ENCODE measurements at places on chromosomes 4 and X.

GRCh38 chrX:140912606-140913005 lies 89.8 kb upstream of the SPANXB1 start:
- no peak for DNase-seq

- no peak for DNase-seq
These were observed 99.3 kb downstream of the AMMECR1 start for GRCh38 chrX:110218591-110218990.

DNA sequence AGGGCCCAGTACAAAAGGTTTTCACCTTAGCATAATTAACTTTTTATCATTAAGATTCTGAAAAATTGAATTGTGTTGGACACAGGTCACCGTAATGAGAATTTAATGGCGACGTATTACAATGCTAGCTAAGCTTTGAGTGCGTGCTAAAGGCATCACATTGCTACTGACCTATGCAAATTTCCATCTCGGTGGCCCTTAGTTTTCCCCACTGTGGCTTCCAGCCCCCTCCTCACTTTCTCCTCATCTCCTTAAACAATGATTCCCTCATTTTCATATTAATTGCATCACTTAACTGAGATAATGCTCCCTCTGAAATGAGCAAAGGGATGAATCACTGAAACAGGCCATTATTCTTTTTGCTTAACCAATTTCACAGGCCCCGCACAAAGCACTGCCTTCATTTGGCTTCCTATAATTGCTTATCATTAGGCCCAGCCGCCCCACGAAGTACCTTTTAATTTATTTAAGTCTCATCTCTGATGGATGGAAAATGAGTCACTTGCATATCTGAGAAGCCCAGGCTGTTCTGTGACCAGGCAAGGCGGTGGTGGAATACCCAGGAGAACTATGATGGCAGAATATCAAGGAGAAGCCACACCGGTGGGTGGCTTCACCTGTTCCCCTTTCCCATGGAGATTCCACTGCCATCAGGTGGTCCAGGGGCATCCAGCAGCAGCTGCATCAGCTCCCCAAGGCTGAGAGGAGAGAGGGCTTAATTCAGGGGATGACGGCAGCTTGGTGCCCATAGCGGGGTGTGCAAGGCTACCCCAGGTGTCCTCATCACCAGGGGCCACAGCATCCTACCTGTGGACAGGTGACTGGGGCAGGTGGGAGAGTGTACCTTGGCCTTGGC lies 223.8 kb upstream of the BOD1L1 start:
- no peak for DNase-seq

DNA sequence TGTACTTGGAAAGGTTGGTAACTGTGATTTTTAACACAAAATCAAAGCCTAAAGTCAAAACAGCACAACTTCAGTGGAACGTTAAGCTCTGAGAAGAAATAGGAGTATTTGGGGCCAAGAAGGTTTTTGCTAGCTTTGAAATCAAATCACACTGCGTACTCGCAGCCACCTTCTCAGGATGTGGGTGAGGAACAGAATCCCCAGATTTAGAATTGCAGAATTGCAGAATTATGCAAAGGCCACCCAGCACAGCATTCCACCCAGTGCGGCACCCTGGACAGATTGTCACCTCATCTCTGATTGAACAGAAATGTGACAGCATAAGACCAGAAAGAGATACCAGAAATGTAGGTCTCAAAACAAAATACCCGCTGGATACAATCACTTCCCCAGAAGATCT lies 181.1 kb downstream of the DHX15 start:
- no peak for DNase-seq

DNA sequence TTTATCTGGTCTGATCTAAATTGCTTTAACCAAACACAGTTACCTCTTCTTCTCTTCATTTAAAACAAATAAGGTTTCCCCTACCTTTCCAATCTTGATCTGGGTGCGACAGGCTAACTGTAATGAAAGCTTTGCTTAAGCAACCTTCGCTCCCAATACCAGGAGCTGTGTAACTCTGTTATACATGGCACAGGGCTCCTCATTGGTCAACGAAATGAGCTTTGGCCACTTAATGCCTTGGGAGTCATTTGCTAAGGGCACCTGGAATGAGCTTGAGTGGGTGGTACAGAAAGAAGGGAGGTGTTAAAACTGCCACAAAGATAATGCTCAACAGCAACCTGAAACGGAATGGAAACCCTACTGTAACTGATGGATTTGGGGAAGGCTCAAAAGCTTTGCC lies 140.5 kb downstream of the CHRNA9 start:
- no peak for DNase-seq

- DNase-seq = no peak
These were observed 114.7 kb upstream of the TTC29 start for GRCh38 chr4:147060151-147060931.

DNA sequence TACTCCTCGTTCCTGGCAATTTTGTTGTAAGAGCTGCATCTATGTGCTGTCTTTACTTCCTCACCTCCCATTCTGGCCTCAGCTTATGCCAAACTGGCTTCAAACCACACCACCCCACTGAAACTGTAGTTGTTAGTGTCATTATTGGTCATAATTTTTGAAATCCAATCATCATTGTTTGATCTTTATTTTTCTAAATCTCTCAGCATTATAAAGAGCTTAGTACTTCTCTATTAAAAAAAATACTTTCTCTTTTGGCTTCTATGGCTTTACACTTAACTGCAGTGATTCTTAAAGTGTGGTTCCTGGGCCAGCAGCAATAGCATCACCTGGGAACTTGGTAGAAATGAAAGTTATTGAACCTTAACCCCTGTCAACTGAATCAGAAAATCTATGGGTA lies 83.5 kb upstream of the GRPR start:
- DNase-seq = no peak
